ENCODE measurements at places on chromosomes 11 and 22.

- no peak for DNase-seq
Observed at GRCh38 chr11:109112261-109112660, 309.7 kb upstream of the C11orf87 start.

DNA sequence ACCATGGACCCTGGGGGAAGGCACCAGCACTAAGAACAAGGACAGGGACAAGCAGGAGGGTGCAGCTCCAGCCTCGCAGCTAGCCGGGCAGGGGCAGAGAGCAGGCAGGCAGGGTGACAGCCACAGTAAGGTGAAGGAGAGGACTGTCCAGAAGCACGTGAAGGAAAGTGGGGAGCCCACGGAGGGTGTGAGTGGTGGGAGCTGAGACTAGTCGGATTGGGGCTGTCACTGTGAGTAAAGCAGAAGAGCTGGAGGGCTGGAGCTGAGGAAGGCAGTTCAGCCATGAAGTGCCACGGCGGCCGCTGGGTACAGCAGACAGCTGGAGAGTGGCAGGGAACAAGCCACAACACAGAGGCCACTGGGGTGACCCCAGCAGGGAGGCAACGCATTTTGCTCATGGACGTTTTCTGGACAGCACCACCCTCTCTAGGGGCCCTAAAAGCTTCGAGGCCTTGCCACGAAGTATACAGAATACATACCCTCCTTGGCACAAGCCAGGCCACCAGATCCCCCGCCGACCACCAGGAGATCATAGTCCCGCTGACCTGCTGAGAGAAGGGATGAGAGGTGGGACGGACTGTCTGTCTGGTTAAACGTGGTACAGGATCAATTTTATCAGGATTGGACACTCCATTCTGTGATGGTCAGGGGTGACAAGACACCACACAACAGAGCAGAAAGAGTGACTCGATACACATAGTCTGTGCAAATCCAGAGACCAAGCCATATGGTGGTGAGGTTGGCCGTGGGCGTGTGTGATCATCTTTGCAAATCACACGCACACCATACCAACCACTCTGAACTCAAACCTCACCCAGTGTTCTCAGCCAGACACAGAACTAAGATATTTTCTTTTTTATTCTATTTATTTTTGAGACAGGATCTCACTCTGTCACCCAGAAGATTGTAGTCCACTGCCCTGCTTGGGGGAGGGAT lies 10.8 kb upstream of the COMT start:
- no peak for DNase-seq

GRCh38 chr11:16410479-16410878 lies 54.1 kb upstream of the SOX6 start:
- DNase-seq: no peak

DNA sequence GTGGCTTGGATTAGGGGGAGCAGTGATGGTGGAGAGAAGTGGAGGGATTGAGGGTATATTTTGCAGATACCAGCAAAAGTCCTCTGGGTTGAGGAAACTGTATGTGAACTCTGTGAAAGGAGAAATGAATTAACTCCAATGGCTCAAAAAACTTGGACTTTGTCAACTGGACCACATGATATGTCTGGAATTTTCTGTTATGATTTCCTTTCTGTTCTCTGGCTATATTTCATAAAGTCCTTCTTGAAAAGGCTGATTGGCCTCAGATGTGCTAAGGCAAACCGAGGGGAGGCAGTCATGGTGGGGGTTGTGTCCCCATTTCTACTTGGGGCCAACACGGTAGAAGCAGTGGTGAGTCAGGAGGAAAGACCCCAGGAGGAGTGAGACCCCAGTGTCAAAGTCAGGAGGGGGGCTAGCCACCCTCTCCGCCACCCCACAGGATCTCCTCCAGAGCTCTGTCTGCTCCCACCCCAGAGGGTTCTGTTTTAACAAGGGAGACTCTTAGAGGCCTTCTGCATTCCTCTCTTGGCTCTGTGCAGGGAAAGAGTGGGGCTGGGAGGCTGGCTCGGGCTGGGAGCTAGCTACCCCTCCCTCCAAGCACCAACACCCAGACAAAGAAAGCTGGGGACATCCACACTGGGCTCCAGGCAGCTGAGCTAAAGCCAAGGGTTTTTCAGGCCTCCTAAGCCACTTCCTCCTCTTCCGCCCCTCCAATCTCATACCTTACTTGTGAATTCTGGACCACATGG lies 13.8 kb downstream of the CHRDL2 start:
- no peak for DNase-seq

DNA sequence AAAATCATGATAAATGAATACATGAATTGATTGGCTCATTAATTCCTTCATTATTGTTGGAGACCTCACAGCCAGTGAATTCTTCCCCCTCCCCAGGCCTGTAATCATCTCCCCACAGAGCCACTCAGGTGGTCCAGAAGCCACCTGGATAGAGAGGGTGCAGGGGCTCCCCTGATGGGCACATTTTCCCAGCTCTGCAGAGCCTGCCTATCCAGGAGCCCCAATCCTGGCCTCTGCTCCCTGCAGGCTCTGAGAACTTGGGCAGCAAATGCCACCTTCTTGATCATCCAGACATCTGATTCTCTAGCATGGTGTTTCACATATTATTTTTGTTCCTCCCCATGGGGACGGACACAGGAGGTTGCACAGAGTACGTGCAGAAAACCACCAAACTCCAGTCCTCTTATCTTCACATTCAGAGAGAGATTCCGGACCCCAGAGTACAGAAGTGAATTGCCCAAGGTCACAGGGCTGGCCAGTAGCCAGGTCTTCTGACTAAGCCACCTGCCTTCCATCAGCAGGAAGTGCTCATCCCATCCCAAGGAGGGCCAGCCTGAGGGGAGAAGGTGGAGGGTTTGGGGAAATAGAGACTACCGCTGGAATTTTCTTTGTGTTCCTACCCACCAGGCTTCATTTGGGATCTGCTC lies 348.0 kb downstream of the BUD13 start:
- no peak for DNase-seq

DNA sequence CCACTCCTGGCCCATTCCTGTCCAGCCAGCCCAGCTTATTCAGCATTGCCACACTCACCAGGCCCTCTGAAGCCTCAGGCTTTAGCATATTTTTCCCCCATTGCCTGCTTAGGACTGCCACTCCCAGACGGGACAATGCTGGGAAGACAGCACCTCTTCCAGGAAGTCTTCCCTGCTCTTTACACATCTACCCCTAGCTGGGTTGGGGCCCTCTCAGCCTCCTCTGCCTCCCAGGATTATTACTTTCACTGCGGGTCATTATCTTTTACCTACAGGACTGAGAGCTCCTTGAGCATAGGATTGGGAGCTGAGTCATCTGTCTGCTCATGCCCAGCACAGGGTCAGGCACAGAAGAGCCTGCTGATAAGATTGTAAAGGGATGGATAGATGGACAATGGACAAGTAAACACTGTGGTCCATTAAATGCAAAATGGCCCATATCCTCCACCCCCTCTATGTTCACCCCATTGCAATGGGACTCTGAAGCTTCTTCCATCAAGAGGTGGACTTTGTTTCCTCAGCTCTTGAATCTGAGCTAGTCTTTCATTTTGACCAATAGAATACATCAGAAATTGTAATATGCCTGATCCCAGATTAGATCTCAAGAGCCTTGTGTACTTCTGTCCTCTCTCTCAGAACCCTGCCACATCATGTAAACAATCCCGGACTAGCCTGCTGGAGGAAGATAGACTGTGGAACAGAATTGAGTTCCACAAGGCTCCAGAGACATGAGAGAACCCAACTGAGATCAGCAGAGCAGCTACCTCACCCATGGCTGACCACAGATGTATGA lies 32.0 kb upstream of the LRRC32 start:
- no peak for DNase-seq

GRCh38 chr11:69918938-69919650 lies 99.9 kb upstream of the FGF3 start:
- DNase-seq: peak; percentile 60

DNA sequence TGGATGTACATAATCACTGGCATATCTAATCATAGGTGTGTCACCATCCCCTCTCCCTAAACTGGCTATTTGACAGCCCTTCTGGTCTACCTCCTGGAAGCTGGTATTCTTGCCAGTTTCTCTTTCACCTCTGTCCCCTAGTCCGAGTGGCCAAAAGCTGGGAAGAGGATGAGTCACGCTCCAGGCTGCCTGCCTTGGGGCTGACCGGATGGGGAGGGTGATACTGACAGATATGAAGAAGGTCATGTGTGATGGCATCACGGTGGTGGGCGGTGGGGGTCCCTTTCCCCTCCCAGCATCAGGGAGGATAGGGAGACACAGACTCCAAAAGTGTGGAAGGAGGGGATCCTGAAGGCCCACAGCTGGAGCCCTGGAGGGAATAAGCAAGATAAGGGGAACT lies 4.8 kb downstream of the OAF start:
- no peak for DNase-seq

DNA sequence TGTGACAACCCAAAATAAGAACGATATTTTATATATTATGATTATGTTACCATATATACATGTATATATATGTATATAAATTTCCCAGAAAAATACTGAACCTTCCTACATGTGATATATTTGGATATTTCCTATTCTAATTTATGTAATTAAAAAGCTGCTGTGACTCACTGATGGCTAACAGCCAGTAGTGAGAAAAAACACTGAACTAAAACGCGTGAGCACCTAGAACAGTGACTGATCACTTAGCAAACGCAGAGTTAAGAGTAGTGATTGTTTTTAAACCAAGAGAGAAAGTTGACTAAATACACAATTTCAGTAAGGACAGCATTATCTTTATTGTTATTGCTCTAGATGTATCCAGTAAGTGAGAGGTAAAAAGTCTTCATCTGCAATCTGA lies 213.8 kb downstream of the TMEM135 start:
- no peak for DNase-seq

DNA sequence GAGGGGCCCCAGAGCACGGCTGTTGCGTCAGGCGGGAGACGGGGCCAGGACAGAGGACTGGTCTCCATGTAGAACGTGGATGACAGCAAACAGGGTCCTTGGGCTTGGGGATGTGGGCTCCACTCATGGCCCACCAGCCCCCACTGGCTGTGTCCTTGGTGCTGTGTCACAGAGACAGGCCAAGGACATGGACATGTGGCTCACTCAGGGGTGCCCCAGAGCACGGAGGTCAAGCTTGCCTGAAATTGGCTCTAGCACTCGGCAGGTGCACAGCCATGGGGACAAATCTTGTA lies 14.4 kb downstream of the FADS2 start:
- DNase-seq: no peak

- no peak for DNase-seq
Observed at GRCh38 chr11:47979378-47980087, 826 bp upstream of the PTPRJ start.

DNA sequence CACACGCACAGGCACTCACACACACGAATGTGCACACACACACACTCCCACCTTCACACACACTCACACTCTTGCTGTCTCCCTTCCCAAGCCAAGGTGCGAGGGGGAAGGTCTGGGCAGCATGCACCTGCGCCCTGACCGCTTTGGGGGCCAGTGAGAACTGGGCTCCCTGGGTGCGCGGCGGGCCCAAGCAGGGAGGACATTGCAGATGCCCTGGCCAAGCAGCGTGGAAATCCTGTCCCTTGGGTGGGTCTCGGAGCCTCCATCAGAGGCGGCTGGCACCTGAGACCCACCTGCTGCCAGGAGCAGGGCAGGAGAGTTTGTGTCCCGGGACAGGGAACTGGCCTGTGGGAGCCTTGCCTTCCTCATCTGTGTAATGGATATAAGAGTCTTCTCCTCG lies 3.3 kb downstream of the CD81 start:
- DNase-seq: no peak
